AG09319 (cell line): ENCODE measurements at places on chromosomes 7 and 10.

DNA sequence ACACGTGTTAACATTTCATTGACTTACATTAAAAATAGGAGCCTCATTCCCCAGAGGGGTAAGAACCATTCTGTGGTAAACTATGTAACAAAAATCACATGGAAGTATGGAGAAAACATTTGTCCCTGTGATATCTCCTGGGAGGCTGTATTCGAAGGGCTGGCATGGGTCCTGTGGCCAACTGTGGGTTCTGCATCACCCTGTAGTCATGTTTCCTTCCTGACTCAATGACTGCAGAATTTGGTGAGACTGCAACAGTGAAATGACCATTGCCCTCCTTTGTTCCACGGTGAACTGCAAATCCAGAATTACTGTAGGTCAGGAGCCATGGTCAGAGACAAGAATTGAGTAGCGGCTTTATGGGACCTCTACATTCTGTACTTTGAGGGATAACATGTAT is 3.6 kb upstream of the ZEB1 start:
- DNase-seq, result no peak

GRCh38 chr10:127346604-127347003 is 150.2 kb upstream of the INSYN2A start:
- DNase-seq, result no peak

DNA sequence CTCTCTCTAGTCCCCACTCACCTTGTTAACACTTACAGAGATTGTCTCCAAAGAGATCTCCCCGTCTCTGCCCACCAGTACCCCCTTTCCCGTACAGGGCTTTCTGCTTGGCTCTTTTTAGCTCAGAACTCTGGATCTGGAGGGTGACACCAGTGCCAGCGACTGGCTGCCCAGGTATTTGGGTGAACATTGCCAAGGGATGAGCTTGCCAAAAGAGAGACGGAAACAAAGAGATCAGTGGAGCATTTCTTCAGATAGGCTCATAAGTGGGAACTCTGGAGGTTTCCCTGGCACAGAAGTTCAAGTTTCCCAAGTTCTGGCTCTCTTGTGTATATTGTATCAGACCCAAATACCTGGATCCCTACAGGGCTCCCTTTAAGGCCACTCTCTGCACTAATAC is 30.0 kb downstream of the STRIP2 start:
- DNase-seq, result no peak

DNA sequence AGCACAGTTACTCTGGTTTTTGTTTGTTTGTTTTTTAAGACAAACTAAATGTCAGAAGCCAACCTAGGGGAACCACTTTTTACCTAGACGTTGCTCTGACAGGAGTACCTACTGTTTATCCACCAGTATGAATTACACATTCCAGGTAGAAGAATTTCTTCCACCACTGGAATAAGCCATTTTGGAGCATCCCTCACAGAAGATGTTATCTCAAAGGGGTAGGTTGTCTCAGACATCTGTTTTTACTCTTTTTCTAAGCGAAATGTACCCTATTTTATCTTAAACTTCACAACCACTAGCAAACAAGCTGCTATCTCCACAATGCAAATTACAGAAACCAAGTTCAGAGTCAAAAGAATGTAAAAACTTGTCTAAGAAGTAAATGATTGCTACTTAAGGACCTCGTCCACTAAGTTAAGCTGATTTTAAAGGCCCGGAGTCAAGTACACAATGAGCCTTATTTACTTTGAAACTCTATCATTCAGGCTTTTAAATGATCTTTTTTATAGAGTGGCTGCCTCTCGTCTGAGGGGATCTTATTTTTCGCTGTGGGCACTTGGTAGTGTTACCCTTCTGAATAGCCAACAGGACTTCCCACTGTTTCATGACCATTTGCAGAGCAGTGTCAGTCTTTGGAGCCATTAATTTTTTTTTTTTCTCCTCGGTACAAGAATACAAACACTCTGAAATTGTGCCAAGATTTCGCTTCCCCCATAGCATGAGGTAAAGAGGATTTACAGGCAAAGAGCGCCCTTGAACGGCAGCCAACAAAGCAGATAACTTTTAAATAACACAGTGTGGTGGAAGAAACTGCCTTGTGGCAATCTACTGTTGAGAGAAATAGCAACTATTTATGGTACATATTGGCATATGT is 15.7 kb upstream of the ARMC3 start:
- no peak for DNase-seq

- no peak for DNase-seq
Observed at GRCh38 chr10:101155896-101156295, 24.8 kb downstream of the TLX1 start.

DNA sequence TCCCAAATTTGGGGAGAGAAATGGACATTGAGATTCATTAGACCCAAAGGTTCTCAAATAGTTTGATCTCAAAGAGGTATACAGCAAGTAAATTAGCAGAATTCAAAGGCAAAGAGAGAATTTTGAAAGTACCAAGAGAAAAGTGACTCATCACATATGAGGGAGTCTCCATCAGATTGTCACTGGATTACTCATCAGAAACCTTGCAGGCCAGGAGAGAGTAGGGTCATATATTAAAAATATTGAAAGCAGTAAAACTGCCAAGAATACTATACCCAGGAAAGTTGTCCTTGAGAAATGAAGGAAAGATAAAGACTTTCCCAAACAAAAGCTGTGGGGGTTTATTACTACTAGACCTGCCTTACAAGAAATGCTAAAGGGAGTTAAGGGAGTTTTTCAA is 140.6 kb downstream of the TMEM168 start:
- no peak for DNase-seq

GRCh38 chr7:151565541-151565940 is 45.8 kb upstream of the RHEB start:
- no peak for DNase-seq

GRCh38 chr10:91604553-91605534 is 28.0 kb downstream of the PPP1R3C start:
- no peak for DNase-seq

- DNase-seq, result no peak
Observed at GRCh38 chr10:58990693-58991092, 185.8 kb upstream of the PHYHIPL start.

- DNase-seq, result no peak
Observed at GRCh38 chr10:28533186-28533564, 257 bp downstream of the WAC start.

DNA sequence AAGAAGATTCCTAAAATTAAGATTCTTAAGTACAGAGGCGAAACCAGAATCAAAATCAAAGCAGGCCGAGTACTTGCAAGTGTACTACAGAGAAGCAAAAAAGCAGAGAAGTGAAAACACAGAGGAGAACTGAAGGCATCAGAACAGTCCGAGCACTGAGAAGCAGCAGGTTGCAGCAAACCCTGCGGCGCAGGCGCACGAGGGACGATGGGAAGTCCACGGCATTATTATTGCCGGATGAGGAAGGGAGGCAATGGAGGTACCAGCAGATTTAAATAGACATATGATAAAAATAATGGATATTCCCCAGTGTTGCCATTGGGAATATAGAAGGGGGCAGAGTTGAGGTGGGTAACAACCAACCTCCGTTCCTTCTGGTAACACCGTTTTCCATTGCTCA is 7.2 kb upstream of the SPAM1 start:
- DNase-seq, result no peak

- DNase-seq, result no peak
Observed at GRCh38 chr10:49117376-49118070, 2.2 kb upstream of the VSTM4 start.
